ENCODE measurements at places on chromosomes 16 and 17.

DNA sequence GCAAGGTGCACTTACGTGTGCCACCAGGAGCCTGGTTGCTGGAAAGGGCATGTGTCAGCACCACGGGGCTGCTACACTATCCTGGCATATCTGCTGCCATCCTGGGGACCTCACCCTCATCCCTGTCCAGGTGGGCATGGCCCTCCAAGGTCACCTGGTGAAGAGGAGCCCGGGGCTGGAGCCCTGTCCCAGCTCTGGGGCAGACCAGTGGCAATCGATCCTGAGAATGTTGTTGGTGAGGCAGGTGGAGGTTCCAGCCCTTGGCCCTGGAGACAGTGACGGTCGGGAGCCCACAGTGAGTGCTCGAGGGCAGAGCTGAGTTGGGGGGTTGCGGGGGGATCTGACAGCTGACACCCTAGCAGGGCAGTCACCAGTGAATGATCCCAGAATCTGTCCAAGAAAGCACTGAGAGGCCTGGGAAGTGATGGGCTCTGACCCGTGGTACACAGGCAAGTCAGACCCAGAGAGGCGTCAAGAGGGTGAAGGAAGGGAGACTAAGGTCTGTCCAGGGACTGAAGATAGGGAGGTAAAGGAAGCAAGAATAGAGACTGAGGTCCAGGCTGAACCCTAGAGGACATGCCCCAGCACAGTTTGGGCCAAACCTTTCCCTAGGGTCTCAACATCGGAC is 17.6 kb downstream of the POLR3K start:
- no peak for DNase-seq

- DNase-seq, result no peak
Measured at GRCh38 chr16:84239141-84239769, 557 bp downstream of the KCNG4 start.

DNA sequence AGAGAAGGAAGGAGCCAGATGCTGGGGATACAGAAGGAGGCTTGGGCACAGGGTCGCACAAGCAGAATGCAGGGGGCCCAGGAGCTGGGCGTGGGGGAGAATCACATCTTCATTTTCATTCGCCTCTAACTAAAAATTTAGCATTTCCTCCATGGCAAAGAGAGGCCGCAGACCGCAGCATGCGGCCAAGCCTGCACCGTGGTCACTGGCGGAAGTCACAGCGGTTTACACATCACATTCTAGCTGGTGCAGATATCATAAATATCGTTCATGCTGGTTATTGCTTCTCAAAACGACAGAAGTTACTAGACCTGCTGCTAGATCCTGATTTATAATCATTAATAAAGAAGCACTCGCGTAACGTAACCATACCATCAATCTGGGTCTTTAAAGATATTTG is 162.0 kb downstream of the NTN1 start:
- DNase-seq, result no peak

- DNase-seq, result no peak
Measured at GRCh38 chr17:42233994-42234393, 39.7 kb upstream of the GHDC start.

DNA sequence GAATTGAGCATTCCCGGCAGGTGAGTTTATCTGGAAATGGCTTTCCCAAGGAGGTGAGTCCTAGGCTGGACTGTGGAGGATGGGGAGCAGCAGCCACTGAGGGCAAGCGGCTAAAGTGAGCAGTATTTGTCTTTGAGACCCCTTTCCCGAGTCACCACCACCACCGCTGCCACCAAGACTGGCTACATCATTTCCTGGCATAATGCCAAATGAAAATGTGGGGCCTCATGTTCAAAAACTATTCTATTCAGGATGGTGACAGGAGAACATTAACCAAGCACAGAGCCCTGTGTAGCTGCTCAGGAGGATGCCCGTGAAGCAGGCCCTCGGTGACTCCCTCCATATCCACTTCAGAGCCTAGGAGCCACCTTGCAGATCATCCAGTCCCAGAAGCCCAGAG is 46.0 kb downstream of the NOG start:
- no peak for DNase-seq

- DNase-seq, result no peak
Measured at GRCh38 chr17:50865060-50865867, 890 bp downstream of the TOB1 start.

DNA sequence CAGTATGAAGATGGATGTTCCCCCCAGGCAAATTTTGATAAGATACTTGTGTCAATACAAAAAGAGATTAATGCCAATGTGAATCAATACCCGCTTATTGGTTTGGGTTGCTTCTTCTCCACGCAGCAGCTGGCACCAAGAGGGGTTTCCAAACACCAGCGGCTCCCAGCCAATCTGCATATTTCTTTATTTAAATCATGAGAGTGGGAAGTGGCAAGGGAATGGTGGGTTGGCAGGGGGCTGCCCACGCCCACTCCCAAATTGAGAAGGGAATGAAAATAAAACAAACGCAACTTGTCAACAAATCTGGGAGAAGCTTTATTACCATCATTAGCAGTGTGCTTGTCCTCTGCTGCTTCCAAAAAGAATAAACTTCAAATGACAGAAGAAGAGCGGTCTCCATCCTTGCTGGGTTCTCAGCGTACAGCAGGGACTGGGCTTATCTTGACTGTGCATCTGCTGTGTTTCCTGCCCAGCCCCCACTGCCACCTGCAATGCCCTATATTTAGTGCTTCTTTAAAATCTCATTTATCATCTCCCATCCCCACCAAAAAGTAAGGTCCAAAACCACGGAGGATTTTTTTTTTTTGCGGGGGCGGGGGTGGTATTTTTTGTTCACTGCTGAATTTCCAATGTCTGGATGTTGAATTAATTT is 34.9 kb upstream of the C16orf78 start:
- DNase-seq, result no peak

DNA sequence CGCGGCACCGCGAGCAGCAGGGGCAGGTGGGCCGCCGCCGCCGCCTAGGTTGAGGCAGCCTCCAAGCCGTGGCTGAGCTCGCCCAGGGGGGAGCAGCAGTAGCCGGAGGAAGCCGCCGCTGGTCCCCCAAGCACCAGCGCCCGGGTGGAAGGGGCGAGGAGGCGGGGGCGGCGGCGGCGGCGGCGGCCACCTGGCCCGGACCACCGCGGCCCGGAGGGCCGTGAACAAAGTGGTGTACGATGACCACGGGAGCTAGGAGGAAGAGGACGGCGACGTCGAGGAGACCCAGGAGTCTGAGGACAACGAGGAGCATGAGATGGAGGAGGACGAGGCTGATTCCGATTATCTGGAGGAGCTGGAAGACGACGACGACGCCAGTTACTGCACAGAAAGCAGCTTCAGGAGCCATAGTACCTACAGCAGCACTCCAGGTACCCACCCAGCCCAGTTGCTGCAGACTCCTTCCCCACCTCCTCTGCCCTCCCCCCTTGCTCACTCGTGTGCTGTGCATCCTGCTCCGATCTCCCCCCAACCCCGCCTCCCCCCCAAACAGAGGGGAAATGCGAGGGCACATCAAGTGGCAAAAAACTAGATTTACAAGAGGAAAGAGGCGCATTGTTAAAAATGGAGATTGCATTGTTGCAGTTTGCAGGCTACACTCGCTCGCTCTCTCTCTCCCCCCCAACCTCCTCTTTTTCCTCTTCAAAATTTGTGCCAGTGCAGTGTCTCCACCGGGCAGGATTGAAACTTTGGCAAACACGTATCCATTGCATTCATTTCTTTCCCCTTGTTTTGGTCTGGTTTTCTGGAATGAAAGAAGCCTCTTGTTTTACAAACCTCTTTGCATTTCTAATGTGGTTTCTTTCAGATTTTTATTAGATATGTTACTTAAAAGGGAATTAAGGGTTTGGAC is 41.8 kb upstream of the AMZ2 start:
- no peak for DNase-seq

- DNase-seq, result no peak
Measured at GRCh38 chr17:41971721-41972523, 5.3 kb downstream of the CNP start.

Data from T-helper 22 cell (primary cell).